NCI-H345 (cell line): ENCODE measurements at places on chromosomes 2 and 18.

GRCh38 chr2:138744713-138745112, 35.5 kb downstream of the NXPH2 start:
- peak; percentile 51 for DNase-seq

- DNase-seq, result no peak
These were observed 199.5 kb downstream of the OSR1 start for GRCh38 chr2:19158896-19159295.

DNA sequence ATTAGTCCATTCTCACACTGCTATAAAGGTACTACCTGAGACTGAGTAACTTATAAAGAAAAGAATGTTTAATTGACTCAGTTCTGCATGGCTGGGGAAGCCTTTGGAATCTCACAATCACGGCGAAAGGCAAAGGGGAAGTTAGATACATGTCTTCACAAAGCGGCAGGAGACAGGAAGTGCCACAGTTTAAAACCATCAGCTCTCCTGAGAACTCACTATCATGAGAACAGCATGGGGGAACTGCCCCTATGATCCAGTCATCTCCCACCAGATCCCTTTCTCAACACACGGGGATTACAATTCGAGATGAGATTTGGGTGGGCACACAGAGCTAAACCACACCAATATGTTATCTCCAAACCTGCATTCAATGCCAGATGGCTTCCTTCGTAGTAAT, 716.1 kb downstream of the DCC start:
- DNase-seq, result no peak

GRCh38 chr18:71352618-71353017, 1063.8 kb downstream of the SOCS6 start:
- no peak for DNase-seq

- no peak for DNase-seq
These were observed 166.9 kb upstream of the KLF7 start for GRCh38 chr2:207332480-207333212.

GRCh38 chr2:10441948-10442347, 6.2 kb downstream of the ODC1 start:
- DNase-seq, result no peak

GRCh38 chr2:79275197-79275596, 115.6 kb upstream of the REG3A start:
- DNase-seq, result no peak

- no peak for DNase-seq
These were observed 65.1 kb downstream of the MBP start for GRCh38 chr18:77067291-77068061.

DNA sequence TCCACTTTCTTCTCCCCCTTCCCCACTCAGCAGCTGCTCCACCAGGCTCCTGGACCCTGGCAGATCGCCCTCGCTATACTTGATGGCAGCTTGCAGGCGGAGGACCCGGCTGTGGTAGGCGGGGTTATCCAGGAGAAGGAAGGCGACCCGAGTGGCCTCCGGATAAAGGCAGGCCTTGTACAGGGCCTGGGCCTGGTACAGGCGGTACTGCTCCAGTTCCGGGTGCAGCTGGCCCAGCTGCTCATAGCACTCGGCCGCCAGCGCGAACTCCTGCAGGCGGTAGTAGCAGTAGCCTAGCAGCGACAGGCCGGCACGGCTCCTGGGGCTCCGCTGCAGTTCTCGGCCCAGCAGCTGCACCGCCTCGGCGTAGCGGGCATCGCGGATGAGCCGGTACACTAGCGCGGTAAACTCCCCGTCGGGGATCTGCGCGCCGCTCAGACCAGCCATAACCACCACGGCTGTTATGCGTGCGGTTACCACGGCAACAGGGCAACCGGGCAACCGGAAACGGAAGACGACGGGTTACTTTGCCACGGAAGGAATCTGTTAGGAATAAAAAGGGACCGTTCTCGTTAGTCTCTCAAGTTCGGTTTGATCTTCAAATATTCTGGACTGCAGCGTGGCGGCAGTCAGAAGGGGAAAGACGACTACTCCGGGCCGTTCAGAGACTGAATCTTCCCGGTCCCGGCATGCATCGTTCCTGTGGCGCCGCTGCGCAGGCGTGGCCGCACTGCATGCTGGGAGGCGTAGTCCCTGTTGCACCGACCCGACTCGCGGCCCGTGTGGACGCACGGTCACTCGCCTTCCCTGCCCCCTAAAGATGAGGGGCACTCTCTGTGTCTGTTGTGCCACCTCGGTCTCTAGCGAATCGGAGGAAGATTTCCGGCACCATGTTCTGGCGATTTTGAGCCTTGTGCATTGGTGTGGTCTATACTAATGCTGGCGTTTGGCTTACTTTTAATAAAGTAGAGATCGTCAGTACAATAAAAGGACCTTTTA, 226.0 kb downstream of the AGPS start:
- DNase-seq, result peak; percentile 90

- DNase-seq, result no peak
These were observed 52.4 kb downstream of the HDLBP start for GRCh38 chr2:241263061-241263460.

GRCh38 chr2:214465363-214466146, 54.7 kb downstream of the VWC2L start:
- no peak for DNase-seq

GRCh38 chr2:169184074-169184473, 114.7 kb downstream of the DHRS9 start:
- no peak for DNase-seq

GRCh38 chr18:74604774-74605173, 7.1 kb downstream of the ZNF407 start:
- DNase-seq, result no peak

DNA sequence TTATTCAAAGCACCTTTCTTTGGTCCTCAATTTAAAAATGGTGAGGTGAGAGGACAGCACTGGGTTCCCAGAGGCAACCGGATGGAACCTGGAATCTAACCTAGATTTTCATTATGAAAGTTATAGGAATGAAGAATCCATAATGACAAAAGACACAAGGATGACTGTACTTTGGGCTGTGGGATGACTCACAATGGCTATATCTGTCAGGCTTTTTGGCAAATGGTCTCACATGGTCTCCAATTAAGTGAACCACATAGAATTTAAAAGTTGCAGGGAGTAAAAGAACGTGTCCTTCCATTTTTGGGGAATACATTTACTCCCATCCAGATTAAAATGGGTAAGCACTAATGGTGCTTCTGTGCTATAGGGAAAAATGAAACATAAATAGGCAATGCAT, 31.8 kb upstream of the LYPD1 start:
- DNase-seq, result no peak

DNA sequence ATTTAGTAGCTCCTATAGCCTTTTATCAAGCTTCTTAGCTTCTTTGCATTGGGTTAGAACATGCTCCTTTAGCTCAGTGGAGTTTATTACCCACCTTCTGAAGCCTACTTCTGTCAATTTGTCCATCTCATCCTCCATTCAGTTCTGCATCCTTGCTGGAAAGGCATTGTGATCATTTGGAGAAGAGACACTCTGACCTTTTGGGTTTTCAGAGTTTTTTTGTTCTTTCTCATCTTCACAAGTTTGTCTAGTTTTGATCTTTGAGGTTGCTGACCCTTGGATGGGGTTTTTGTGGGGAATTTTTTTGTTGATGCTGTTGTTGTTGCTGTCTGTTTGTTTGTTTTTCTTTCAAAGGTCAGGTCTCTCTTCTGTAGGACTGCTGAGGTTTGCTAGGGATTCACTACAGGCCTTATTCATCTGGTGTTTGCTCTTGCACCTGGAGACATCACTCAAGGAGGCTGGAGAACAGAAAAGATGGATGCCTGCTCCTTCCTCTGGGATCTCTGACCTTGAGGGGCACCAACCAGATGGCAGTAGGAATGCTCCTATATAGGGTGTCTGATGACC, 13.9 kb upstream of the TANK start:
- DNase-seq, result no peak

- no peak for DNase-seq
These were observed 56.9 kb downstream of the SETBP1 start for GRCh38 chr18:44737623-44738022.
